Fibroblast of skin of right biceps (primary cell): ENCODE measurements at places on chromosomes 12 and 14.

GRCh38 chr12:95951515-95951914 is 8.4 kb downstream of the AMDHD1 start:
- DNase-seq, result no peak

DNA sequence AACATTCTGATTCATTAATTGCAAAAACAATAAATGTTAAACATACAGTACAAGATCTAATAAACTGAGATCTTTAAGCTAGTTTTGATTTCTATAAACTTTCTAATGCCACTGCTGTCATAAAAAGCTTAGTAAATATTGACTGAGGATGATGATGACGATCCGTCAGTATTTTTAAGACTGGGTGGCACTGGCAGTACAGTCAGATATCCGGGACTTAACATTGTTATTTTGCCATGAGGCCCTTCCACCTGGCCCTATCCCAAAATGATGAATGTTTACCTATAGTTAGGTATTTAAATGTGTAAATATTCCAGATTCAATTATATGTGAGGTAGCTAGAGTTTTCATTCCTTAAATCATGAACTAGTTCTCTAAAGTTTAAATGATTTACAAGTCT is 158.5 kb downstream of the FOXA1 start:
- no peak for DNase-seq

DNA sequence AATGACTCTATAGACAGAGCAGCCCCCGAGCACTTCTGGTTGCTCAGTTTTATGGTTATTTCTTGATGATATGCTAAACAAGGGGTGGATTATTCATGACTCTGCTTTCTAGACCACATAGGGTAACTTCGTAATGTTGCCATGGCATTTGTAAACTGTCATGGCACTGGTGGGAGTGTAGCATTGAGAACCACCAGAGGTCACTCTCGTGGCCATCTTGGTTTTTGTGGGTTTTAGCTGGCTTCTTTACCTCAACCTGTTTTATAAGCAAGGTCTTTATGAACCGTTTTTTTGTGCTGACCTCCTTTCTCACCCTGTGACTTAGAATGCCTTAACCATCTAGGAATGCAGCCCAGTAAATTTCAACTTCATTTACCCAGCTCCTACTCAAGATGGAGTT is 1036.2 kb upstream of the FLRT2 start:
- DNase-seq, result peak; percentile 7

DNA sequence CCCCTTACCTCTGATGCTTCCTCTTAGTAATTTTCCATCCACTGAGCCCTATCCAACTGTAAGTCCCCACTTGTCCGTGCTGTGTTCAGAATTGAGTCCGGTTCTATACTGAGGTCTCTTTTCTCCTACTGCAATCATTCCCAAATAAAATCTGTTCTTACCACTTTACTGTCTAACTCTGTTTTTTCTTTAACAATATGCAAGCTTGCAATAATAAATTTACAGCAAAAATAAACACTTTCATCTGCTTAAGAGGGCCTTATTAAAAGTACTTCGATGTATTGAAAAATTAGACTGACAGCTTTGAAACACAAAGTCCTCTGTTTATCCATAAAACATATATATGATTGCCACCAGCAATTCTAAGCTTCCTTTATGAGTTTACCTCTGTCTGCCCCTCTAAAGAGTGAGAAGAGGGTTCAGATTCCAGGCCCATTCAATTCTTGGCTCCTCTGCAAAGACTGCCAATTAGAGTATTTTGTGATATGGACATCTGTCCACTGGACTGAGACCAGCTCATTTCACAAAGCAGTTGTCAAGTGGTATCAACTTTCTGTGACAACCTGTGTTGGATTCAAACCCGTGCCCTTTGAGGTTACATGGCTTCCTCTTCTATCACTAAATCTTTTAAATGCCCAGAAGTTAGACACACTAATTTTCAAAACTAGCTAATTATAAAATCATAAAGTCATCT is 39.9 kb upstream of the G2E3 start:
- DNase-seq, result no peak

DNA sequence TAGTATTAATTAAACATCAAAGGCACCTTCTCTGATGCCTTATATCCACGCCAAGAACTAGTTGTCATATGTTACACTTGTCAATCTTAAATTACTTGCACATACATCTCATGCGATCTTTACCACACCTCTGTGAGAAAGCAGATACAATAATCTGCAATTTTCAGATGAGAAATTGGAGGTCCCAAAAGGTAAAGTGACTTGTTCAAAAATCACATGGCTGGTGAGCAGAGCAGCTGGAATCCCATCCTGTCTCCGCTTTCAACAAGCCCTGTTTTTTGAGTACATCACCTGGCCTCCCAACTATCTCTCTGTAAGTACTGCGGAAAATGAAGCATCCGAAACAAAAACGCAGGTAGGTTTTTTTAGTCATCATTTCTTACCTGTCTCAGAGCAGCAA is 203.4 kb upstream of the FOXN3 start:
- no peak for DNase-seq

DNA sequence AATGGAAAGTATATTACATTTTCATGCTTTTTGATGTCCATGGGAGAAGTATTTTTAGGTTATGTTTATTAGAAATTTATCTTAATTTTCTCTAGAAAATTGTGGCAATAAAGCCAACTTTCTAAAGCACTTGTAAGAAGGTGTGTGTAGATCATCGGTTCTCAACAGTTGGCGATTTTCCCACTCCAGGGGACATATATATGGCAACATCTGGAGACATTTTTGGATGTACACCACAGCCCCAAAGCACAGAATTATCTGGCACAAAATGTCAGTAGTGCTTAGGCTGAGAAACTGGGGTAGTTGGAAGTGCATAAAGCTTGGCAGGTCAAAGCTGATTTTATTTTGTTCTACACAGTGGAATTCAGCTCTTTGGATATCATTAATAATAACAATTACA is 86.9 kb downstream of the FLRT2 start:
- DNase-seq, result no peak
